Activated naive CD4-positive, alpha-beta T cell treated with anti-CD3 and anti-CD28 coated beads, Interleukin-2, amount 50 U/mL, for 72 hours (primary cell): ENCODE measurements at places on chromosomes 12 and 14.
A peak's percentile ranks its signal among the peaks of the same experiment; 100 is the strongest.

DNA sequence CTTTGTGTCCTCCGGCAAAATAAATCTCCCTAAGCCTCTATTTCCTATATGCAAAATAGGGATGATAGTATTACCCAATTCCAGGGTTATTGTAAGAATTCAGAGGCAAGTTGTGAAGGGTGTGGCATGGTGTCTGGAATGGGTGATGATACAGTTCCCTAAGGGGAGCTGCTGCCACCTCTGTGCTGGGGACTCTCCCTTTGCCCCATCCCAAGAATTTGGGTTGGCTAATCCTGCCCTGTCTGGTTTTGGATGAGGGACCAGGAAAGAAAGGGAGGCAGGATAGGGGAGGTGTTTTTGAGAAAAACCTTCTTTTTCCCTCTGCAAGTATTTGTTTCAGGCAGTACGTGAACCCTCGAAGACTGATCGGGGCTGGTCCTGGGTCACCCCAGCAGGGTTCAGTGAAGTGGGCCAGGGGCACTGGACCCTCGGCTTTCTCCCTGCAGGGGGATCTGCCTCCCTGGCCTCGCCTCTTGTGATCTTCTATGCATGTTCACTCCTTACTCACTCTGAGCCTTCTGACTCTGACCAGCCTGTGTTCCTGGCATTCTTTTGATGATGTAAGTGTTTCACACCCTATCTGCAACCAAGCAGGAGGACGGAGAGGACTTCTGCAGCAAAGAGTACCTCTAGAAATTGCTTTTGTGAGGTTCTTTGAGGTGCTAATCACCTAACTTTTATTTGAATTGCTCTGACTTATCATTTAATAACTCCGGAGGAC is 60.8 kb downstream of the RASSF3 start:
- DNase-seq, result no peak

DNA sequence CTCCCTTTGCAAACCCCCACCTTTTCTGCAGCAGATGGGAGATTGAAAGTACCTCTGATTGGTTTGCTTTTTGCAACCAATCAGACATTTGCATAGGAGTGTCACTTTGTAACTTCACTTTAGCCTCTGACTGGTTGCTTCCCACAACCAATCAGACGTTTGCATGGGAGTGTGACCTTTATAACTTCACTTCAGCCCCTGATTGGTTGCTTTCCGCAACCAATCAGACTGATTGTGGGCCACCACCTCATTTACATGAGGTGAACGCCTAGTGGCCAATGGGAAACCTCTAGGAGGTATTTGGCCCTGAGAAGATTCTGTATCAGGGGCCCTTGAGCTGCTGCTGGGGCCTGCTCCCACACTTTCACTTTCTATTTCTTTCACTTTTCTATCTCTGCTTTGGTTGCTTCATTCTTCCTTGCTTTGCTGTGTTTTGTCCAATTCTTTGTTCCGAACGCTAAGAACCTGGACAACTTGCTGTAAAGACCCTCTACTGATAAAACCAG is 106.0 kb upstream of the PRICKLE1 start:
- DNase-seq, result no peak

DNA sequence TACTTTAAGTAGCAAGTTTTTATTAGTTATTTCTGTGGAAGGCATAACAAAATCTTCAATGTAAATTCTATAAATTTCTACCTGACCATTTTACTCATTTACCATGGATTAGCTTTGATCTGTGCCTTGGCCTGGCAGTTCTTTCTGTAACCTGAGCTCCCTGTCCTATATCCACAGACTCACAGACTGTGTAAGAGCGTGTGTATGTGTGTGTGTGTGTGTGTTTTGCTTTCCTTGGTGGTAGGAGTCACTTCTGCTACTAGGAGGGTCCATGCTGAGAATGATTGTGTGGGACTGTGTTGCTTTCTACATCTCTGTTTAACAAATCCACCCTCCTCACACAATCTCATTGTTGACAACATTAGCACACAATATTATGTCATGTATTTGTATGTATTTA is 221.2 kb upstream of the PELI2 start:
- no peak for DNase-seq

- DNase-seq, result no peak
Observed at GRCh38 chr12:79521576-79521975, 169.2 kb downstream of the PAWR start.

- no peak for DNase-seq
Observed at GRCh38 chr12:76549131-76549530, 10.4 kb downstream of the OSBPL8 start.

DNA sequence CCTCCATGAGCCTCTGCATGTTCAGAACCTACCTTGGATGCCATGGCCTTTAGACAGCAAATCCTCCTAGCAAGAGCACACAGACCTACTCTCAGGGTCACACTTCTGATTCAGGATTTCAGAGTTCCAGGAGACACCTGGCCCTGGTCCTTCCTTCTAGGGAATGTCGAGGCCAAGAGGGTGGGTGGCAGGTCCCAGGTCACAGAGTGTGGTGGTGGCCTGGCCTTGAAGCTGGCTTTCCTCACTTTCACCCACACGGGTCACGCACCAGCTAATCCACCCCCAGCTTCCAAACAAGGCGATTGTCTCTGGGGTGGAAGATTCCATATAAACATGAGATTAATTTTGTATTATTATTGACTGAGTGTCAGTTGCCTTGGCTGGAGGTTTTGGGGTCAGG is 328.3 kb upstream of the RTL1 start:
- no peak for DNase-seq

DNA sequence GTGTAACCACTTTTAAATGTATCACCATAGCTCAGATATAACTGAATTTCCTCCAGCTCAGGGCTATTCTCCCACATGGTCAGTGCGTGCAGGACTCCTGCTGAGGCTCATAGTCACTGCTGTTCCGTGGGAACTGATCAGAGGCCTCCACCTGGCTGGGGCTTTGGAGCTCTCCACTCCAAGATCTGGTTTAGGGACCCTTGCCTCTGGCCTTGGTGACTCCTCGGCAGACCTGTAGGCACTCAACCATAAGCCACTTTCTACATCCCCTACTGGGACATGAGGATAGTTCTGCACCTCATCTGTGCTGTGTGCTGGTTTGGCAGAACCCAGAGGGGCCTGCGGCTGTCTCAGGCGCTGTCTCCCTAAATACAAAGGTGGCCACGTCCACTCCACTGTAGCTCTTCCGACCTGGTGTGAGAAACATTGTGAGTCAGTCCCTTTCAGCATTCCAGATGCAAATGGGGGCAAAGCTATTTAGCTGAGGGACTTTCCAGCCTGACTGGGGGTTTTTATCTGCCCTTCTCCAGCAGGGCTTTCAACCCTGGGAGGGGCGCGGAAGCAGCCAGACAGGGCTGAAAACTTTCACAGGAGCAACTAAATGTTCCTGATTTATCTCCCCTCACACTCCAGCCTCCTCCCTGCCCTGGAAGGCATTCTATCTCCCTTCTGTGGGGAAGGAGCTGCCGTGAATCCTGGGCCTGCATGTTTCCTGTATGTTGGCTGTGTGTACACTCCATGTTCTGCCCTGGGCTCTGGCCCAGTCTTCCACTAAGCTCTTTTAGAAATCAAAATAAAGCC is 218.3 kb upstream of the DAAM1 start:
- no peak for DNase-seq

DNA sequence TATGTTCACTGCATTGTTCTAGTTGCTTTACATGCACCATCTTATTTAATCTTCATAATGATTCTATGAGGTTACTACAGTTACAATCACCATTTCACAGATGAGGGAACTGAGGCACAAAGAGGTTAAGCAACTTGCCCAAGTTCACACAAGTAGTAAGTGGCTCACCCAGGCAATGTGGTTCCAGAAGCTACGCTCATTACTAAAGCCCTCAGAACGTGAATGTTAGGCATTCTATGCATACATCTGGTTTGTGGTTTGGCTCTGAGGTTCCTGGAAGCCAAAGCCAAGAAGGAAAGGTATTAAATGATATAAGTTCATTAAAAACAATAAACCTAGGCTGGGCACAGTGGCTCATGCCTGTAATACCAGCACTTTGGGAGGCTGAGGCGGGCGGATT is 14.4 kb upstream of the VRTN start:
- DNase-seq, result no peak

- DNase-seq, result peak; percentile 44
Observed at GRCh38 chr14:24238123-24238522, 4.3 kb downstream of the TINF2 start.

DNA sequence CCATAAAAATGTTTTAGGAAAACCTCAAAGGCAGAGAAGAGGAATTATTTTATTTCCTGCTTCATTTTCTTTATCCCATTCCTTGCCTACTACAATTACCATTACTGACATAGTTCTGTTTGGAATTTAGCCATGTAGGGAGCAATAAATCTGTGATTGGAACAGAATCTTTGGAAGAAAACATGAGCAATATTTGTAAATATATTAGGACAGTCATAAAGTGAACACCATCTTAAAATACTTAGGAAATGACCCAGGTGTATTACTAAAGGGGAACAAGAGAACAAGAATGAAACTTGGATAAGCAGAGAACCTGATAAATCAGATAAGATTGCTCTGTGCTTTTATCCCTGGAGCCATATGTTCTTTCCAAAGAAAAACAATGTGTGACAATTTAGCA is 1326.0 kb upstream of the FLRT2 start:
- no peak for DNase-seq

DNA sequence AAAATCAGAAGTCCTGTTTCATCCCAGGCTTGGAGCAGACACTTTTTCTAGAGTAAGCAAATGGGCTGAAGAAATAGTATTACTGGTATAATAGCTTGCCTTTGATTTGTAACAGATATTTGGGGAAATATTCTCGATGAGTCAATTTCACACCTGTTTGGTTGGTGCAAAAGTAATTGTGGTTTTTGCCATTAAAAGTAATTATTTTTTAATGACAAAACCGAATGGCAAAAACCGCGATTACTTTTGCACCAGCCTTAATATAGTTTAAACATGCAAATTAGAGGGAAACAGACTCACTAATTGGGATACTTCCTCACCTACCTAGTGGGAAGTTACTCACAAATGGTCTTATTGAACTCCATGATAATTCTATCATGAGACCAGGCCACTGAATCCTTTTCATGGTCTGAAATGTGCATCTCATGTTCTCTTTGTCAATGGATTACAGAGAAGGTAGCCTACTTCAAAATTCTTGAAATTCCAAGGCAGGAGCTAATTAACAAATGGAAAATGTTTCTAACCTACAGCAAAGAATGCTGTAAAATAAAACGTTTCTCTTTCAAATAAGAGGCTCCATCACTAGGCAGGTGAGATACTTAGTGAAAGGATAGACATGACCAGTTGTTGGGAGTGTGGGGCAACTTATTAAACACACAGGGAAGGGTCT is 391.3 kb downstream of the EMP1 start:
- no peak for DNase-seq

GRCh38 chr12:84704856-84705255 is 207.7 kb downstream of the SLC6A15 start:
- no peak for DNase-seq

GRCh38 chr14:102421411-102422057 is 58.8 kb downstream of the TECPR2 start:
- DNase-seq, result no peak

DNA sequence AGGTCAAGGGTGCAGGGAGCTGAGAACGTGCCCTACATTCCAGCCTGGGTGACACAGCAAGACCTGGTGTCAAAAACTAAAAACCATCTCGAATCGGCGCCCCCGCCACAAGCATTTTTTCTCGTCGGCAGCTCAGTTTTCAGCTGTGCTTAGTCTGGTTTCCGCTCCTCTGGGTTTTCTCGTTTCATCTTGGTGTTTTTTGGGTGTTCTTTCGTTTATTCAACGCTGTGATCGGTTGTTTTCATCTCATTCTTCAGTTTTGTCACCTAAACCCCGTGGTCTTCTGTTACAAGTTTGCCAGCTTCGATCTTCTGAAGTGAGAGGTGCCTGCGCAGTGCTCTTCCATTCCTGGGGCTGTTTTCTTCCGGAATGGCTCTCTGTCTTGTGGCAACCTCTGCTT is 41.4 kb downstream of the NOC4L start:
- DNase-seq, result no peak

DNA sequence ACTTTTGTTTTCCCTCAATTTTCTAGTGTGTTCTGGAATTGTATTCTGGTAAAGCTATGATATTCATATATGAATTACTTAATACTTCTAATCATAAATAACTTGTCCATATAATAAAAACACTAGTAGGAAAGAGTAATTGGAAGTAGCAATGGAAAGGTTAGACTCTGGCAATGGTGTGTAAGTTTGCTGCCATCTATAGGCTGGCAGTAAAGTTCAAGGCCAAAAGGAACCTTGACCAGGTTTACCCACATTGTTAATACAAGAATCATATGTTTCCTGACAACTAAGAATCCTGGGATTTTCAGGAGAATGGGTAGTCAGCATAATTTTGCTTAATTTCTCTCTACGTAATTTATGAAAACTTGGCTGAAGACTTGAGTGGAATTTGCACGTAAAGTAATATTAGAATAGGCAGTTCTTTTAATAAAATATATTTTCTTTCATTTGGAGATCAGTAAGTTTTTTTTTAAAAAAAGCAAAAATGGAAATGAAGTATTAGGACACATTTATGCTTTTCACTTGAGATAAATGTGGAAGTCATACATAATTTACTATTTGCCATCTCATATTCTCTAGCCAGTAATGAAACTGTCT is 926.7 kb downstream of the GALC start:
- DNase-seq, result no peak

- no peak for DNase-seq
Observed at GRCh38 chr14:68309616-68310015, 483.3 kb downstream of the ZFP36L1 start.

DNA sequence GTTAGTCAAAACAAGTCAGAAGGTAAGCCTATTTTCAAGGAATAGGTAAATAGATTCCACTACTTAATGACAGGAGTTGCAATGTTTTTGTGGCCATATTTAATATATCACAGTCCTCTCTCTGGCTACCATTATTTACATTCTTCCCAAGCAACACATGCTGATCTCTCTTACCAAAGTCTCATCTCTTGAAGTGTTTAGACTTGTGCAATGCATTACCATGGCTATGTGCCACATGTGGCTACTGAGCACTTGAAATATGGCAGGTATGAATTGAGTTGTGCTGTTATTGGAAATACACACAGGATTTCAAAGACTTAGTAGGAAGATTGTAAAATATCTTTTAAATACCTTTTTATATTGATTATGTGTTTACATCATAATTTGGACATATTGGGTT is 262.4 kb upstream of the PDE3A start:
- no peak for DNase-seq

GRCh38 chr14:80403036-80403435 is 191.7 kb upstream of the DIO2 start:
- no peak for DNase-seq
